ENCODE measurements at places on chromosomes 4 and X.

GRCh38 chrX:41445171-41445570 is 2.0 kb upstream of the NYX start:
- DNase-seq, result no peak

DNA sequence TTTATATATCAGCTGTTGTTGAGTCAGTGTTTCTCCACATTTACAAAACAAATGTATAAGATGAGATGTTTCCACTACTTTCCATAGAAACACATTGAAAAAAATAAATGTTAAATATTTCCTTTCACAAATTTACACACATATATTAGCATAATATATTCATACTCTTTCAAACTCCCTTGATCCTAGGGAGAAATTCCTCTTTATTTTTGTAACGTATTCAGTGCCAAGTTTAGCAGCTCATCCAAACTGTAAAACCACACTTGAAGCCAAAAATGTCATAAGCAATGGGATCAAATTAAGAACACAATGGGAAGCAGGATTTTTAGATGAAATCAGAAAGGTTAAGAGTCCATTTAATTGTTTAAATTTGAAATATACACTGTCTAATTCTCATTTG is 381.1 kb upstream of the MAD2L1 start:
- DNase-seq, result no peak

GRCh38 chr4:10684631-10685030 is at the start of gene CLNK:
Gene CLNK (minus strand): TSS chr4:10684768. CDS start chr4:10667869, 16,899 bp downstream.
- no peak for DNase-seq

DNA sequence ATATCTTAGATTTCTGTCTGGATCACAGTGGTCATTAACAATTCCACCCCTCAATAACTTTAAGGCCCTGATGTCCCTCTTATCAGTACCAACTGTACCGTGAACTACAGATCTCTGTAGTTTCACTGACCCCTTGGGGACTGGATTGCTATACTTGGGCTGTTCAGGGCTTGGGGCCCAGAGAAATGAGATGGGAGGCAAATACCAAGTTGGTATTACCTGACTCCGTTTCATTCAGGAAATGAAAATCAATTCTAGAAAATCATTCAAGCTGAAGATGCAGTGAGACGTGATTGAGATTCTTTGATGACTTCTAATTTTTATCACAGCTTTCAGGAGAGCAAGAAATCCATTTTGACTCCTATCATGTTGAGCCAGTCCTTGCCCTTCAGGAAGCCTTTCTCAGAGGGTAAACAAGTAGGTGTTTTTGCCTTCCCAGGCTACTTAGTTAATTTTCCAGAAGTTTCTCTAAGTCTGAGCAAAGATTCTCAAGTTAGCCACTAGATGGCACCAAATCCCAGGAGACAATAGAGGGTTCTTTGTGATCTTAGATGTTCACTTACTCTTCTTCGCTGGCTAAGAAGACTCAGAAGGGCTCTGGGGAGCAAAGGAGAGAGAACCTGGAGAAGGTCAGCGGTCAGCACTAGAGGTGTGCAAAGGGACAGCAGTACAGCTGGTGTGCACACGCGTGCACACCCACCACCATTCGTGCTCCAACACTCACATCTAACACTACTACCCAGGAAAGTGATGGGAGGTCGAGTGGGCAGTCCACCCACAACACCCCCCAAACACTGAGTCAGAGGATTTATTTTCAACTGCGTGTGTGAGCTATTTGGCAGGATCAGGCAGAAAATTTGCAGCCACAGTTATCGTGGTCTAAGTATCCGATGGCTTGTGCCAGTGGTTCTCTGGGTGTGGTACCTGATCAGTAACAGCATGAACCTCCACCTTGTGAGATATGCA is 7.4 kb downstream of the HNRNPH2 start:
- DNase-seq, result no peak

DNA sequence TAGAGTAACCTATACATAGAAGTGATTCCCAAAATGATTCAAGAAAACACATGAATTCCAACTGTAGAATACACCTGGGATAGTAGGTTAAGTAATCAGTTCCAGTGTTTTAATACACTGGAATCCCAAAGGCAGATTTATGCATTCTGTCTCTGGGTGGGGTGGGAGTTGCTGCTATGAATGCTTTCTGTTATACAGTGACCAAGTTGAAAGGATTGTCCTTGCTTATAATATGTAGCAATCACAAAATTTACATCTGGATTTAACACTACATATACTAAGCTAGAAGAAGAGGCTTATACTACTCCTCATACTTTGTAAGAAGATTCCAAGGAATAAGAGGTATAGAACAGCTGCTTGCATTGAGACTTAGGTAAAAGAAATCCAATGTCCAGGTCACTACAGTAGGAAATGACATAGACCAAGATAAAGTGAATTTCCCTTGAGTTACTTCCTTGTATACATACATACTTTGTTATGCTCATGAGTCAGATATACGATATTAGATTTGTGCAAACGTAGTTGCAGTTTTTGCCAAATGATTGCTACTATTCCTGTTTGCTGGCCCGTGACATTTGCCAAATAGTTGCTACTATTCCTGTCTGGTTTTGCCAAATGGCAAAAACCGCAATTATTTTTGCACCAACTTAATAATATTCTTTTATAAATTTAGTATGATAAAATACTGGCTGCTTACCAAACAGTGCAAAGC is 210.5 kb upstream of the DIAPH2 start:
- no peak for DNase-seq

DNA sequence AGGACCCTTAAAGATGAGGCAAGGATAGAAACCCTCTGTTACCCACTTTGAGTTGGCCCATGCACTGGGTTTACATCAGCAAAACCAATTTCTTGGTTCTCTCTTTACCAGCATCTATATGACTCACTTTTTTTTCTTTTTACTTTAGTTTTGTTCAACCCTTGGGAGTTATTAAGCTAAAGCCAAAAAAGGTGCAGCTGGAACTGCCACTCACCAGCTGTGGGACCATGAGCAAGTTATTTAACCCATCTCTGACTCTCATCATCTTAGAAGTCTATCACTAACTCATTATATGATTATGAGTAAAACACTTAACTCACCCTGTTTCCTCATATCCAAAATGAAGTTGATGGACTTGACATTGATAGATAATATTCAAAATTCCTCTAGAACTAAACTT is 53.4 kb downstream of the GABRB1 start:
- DNase-seq, result no peak

DNA sequence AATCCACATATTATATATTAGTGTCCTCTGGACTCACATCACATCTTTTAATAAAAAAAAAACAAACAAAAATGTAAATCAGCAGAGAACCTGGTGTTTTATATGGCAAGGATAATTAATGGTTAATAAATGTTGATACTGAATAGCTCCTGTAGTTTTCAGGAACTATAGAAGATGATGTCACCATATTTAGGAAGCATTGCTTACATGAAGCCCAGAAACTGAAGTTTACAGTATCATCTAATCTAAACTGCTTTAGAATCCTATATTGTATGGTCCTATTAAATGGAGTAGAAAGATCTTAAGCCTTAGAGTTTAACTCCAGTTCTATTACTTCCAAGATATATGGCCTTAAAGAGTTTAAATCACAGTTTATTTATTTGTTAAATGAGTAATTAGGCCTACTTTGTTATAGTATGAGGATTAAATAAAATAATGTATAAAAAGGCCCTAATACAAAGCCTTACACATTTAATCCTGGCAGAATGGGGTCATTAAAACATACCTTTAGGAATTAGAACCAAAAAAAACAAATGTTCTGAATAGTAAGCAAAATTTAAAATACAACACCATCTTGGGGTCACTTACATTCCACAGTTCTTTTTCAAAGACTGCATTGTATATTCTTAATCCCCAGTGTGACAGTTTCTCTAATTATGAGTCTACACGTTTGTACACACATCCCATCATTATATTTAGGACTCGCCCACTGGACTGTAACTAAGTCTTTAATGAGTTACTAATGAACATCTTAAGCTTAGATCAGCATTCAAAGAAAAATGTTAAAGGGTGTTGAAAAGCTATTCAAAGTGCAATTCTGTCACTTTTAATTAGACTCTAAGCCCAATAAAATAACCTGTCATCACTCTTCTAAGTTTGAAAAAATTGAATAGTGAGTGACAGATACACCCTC is 305.9 kb downstream of the ADGRL3 start:
- DNase-seq, result no peak

DNA sequence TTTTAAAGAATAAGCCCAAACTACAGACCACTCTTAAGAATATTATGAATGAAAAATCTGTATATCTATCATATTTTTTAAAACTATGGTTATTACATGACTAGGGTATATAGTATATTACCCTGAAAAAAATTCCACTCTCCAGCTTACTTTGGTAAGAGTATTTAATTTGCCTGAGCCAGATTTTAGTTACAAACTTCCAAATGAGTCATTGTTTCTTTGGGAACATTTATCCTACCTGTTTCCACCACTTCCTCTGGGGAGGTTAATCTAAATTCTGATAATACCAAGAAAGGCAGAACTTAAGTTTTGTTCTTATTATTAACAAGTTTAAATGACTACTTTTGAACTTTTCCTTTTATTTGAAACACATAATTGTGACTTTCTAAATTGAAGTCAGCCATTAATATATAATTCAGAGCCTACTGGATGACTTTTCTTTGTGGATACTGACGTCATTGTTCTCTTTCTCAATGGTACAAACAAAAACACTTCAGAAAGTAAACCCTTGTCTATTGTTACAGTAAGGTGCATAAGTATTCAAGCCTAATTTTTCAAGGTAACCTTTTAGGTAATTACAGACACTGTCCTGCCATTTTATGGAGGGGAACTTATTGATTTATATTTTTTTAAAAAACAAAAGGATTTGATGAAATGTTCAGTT is 135.6 kb upstream of the TLL1 start:
- no peak for DNase-seq

DNA sequence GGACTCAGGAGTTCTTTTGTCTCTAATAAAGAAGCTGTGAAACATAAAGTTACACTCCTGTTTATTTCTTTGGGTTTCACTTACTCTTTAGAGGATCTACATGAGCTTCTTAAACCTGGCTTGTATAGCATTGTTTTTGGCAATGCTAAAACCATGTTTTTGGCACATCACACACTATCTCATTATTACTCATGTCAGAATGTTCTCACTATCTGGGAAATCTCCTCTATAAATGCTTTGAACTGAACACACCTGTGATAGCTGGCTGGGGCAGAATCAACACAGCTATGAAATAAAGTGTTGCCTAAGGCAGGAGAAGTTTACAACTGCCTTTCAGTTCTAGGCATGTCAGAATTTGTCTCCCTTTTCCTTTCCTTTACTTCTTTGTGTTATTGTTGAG is 52.6 kb downstream of the SULT1B1 start:
- DNase-seq, result no peak

DNA sequence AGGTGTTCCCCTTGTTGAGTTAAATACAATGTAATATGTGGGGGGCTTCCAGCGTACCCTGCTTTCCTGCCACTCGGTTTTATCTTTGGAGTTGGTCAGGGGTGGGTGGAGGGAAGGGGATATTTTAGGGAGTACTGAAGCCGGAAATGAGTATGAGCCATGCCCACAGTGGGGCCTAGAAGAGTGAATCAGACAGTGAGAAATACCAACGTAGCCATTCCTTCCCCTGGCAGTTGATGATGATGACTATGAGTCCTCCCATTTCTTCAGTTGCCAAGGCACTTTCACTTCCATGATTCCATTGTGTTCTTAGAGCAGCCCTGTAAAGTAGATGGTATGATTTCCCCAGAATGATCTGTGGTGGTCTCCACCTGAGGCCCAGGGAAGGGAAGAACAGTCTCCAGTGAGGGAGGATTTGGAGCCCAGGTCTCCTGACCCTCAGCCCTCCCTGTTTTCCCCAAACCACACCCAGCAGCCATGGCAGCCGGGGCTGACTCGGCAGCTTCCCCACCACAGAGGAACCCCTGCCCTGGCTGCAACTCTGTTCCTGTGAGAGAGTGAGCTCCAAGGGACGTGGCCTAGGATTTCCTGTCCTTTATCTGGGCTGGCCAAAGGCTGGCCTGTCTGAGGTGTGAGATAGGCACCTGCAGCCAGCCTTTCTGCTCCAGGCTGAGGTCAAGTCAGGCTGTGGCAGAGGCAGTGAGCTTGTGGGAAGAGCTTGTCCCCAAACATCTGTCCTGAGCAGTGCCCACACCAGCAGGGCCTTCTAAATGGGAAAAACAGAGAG is 52.7 kb downstream of the STARD8 start:
- DNase-seq, result no peak

- DNase-seq, result no peak
Observed at GRCh38 chrX:21975812-21976211, 35.3 kb downstream of the SMS start.

- no peak for DNase-seq
Observed at GRCh38 chr4:9931146-9931545, 90.2 kb downstream of the SLC2A9 start.

DNA sequence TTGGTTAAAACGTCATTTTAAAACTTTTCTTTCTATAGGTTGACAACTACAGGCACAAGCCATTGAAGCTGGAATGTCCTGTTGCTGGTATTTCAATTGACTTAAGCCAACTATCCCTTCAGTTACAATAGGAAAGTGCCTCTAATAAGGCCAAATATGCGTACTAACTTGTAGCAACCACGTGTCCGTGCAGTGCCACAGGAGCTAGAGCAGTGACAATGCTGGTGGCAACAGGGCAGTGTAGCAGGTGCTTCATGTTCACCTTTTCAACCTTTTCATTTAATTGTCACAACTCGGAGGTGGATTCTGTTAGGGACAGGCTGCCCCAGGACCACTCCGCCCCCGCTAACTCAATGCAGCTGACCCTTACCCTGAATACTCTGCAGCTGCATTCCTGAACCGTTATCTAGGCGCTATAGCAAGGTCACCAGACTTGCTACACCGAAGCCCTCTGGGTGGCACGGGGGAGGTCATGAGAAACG is 37.7 kb downstream of the ERVMER34-1 start:
- no peak for DNase-seq

- no peak for DNase-seq
Observed at GRCh38 chrX:33808636-33809035, 323.5 kb downstream of the FAM47A start.

- no peak for DNase-seq
Observed at GRCh38 chrX:97401586-97402136, 518.0 kb downstream of the RPA4 start.

GRCh38 chr4:57191523-57192034 is 81.4 kb upstream of the IGFBP7 start:
- DNase-seq, result no peak

DNA sequence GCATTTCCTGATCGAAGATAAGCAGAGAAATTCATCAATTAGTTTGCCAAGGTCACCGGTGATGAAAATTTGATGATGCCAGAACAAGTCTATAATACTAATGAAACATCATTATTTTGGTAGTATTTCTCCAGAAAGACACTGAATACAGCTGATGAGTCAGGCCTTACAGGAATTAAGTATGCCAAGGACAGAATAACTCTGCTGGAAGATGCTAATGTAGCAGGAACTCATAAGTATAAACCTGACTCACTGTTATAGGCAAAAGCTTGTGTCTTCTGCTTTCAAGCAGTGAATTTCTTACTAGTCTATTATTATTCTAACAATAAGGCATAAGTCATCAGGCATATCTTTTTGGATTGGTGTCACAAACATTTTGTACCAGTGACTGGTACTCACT is 1825.1 kb upstream of the IGFBP7 start:
- DNase-seq, result no peak

All from stimulated activated CD8-positive, alpha-beta memory T cell treated with anti-CD3 and anti-CD28 coated beads, Interleukin-4, amount 100 ng/mL, for 1 hour (primary cell).